ENCODE measurements at places on chromosomes 7 and 10. TPM values are rescaled to one million over a fixed set of nuclear protein-coding genes. Genes with fewer than 3 reads are reported as not detected.

DNA sequence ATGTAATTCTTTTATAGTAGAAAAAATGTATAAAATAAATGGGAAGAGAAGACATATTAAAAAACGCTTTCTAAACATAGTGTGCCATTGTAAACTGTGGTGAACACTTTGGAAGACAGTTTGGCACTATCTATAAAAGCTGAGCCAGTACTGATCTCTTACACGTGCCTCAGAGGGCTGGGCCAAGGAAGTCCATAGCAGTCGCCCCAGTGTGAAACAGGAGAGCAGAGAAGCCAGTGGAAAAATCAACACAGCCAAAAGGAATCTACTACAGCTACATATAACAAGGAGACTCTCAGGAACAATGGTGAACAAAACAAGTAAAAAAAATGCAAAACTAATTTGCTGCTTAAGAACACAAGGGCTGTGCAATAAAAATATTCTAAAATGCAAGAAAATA lies 20.6 kb downstream of the SEPHS1 start:
- no peak for DNase-seq

DNA sequence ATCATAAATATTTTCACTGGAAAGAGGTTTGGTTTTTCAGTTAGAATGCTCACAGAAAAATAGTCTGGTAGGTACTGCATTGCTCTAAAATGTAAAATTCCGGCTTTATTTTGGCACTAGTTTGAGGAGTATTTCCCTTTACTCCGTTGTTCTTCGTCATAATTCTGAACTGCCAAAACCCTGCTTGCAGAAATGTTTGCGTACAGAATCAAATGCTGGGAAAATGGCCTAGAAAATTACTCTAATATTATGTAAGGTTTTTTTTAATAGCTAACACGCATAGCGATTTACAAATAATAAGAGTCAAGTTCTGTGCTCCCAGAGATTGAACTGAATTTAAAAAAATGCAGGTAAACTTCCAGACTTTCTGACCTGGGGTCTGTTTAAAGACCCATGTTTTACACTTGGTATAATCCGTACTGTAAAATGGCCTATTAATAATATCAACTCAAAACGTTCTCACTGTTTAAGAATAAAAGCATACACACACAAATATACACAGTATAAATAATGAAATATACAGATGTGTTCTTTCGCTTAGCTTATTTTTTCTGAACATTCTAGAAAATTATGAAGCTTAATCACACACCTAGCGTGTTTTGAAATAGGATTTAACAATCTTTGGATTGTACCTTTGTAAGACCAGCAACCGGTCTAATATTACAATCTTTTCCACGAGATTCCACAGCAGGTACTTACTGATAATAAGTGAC lies 23.5 kb upstream of the ANLN start:
- no peak for DNase-seq

DNA sequence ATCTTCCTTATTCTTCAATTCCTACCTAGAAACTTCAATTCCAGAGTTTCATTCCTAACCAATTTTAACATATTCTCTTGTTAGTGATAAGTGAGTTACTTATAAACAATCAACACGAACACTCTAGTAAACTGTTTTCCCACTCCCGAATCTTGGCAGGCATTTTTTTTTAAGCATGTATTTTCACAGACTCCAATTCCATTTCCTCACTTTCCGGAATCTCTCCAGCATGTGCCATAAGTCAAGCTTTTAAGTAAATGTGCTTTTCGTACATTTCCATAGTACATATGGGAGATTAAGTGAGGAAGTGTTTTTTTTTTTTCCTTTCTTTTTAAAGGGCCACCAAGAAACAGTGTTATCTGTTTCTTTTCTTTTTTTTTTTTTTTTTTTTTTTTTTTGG lies 89.1 kb downstream of the FGFR2 start:
- no peak for DNase-seq

- DNase-seq = peak; percentile 58
Measured at GRCh38 chr7:156473476-156474240, 166.9 kb upstream of the RNF32 start.

DNA sequence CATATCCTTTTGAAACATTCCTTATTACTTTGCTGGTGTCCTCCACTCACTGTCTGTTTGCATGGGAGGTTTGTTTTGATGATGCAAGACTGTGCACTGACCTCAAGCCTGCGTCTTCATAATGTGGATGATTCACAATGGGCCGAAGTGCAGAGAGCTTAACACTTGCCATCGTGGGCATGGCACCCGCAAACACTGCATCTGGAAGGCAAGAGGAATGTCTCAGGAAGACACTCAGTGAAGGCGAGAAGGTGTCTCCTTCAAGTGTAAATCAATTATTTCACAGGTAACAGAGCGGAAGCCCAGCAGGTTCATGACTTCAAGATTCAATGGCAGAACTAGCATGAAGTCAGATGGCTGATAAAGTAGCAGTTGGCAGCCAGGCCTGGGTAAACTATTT lies 98.1 kb downstream of the DPY19L1 start:
- peak; percentile 55 for DNase-seq

Gene GFRA1
- total RNA-seq = 12.9 TPM
